Iris pigment epithelial cell (primary cell): ENCODE measurements at places on chromosomes 6 and 20.

GRCh38 chr6:148830614-148831013, 83.8 kb downstream of the UST start:
- DNase-seq, result no peak

DNA sequence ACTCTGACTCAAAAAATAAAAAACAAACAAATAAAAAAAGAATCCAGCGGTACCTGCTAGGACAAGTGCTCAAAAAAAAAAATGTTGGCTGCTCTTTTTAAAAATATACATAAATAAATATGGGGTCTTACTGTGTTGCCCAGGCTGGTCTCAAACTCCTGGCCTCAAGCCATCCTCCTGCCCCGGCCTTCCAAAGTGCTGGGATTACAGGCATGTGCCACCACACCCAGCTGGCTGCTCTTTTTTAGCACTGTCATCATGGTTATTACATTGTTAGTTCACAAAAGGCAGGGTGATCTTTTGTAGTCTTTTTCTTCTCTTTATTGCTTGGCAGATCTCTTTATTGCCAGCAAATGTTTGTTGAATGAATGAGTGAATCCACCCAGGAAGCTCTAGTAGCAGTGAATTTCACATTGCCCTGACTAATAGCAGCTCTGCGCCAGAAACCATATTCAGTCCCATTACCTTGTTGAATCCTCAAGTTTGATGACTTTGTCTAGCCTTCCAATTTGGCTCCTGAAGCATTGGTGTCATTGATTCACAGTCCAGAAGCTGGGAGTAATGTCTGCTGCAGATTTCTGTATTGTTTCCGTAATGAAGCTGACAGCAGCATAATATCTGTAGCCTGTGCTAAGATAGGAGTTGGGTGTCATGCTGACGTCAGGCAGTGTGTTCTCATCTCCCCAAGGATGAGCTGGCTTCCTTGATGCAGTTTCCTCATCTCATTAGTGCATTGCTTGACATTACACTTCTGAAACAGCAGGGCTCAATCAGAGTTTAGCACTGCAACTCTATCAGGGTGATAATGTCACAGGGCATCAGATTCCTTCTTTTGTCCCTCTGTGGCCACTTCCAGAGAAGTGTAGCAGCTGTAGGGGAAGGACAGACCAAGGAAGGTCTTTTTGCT, 84.9 kb upstream of the TGM3 start:
- DNase-seq, result peak; percentile 65

DNA sequence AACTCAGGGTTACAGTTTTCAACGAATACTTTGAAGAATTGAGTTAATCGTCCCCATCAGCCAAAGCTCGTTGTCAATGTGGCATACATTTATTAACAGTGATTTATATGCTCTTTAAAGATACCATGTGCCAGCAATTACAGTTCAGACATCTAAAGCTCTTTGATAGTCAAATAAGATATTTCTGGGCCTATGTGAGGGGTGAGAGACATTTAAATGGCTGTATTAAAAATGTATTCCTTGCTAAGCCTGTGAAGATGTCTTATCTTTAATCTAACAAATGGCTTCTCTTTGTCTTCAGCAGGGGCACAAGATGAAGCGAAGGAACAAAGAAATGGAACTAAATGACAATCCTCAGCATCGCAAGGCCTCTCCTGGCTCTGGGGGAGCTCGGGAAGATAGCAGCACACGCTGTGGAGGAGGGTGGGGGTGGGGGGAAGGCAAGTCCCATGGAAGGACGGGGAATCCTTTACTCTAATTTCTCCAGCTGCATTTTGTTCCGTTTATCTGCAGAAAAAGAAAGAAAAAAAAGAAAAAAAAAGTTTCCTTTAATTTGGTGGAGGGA, 523.6 kb downstream of the KIF16B start:
- no peak for DNase-seq

DNA sequence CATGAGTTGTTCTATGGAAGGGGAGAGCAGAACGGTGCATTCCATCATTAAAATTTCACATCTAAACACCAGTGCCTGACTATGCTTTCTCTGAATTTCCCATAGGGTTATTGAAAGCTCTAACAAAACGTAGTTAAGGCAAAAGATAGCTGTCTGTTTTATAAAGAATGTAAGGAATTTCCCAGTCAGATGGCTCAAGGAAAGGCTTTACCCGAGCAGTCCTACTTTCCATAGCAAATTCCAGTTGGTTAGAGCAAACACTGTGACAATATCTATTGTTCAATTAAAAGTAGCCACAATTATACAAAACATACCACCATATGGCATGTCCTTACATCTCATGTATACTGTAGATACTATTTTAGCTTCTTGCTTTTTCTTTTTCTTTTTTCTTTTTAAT, 1059.5 kb upstream of the FLRT3 start:
- DNase-seq, result no peak

GRCh38 chr6:147868427-147869190, 360.1 kb downstream of the SAMD5 start:
- DNase-seq, result peak; percentile 12

DNA sequence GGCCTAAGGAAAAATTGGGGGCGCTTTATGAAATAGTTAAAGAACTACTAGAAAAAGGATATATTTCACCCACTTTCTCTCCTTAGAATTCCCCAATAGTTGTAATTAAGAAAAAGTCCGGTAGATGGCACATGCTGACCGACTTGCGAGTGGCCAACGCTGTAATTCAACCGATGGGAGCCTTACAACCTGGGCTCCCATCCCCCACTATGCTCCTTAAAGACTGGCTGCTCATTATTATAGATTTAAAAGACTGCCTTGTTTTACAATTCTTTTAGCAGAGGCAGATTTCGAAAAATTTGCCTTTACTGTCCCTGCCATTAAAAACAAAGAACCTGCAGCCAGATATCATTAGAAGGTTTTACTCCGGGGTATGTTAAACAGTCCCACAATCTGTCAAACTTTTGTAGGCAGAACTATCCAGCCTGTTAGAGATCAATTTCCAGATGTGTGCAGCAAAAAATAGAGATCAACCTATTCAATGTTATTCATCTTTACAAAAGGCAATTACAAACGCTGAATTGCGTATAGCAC, 58.5 kb upstream of the PRSS16 start:
- DNase-seq, result peak; percentile 85

DNA sequence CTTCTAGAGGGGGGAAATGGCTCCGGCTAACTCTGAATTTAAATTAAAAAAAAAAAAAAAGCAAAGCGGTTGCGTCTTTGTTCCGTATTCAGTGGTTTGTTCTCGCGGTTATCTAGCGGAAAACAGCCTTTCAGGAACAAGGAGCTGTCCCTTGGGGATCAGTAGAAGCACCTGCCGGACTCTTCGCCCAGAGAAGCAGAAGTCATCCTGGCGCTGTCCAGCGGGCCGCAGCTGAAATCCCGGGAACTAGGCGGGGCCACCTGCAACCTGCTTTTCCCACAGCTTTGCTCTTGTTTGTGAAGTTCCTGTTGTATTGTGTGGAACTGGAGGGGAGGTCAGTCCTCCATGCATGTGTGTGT, 43.9 kb upstream of the GJE1 start:
- DNase-seq, result peak; percentile 45
